ENCODE measurements at places on chromosomes 6 and 20. TPM values are rescaled to one million over a fixed set of nuclear protein-coding genes. Genes with fewer than 3 reads are reported as not detected.

COQ3 gene
- 8.9 TPM for total RNA-seq

DNA sequence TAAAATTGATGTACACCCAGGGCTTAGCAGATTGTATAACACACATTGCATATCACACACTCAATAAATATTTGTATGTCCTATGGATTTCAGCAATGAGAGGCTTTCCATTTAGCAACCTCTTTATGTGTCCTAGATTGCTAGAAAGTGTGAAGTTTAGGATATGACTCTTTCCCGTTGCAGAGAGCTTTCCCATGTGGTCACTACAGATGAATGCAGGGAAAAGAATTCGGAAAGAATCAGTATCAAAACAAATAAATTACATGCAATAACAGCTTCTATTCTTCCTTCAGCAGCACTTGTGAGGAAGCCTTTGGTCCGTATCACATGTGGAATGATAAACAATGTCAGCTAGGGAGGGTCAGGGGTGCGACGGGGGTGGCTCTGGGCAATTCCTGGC lies 870.1 kb downstream of the C6orf118 start:
- no peak for DNase-seq

FAM209A gene
- 0.32 TPM for total RNA-seq

GRCh38 chr20:57732226-57732625 lies 22.4 kb upstream of the PMEPA1 start:
- no peak for DNase-seq

DNA sequence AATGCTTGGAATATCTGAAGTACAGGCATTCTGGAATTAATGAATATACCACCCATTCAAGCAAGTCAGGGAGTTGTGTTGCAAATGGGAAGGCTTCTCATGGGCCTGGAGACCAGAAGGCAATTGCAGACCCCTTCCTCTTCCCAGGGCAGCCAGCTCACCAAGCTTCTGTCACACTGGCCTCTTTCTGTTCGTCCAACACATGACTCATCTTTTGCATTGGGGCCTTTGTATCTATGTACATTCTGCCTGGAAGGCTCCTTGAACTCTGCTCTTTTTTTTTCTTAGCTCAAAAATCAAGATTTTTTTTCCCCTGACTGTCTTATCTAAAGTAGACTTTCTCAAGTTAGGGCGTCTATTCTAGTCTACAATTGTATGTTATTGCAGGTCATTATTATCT lies 132.9 kb upstream of the MYLIP start:
- DNase-seq = no peak

DNA sequence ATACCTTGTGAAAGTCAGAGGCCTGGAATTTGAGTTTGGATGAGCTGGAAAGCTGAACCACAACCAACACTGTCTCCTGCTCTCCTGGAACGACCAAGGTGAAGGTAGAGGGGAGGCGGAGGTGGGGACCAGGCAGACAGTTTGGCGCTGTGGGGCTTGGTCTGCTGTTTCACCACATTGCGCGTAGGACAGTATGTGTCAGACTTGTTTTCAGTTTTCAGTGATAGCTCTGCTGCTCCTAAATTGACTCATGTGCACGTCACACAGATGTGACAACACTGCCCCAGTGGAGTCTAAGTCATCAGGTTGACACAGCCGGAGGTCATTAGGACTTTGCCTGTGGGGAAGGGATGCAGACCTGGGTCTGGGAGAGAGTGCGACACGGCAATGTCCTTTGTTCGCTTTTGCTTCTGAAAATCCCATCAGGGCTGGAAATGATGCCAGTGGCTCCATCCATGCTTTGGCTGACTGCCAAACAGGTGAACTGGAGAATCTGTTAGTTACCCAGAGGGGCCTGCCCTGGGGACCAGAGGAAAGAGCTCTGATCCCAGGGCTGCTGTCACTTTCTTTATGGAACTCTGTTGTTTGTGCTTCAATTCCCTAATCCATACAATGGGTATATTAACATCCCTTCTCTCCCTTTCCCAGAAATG lies 255.5 kb downstream of the CDC5L start:
- no peak for DNase-seq

ULBP1 gene
- total RNA-seq = not detected
